GM12878 (cell line): ENCODE measurements at places on chromosomes 3 and 15.

GRCh38 chr3:73622091-73622805, 2.5 kb downstream of the PDZRN3 start:
- no peak for DNase-seq

DNA sequence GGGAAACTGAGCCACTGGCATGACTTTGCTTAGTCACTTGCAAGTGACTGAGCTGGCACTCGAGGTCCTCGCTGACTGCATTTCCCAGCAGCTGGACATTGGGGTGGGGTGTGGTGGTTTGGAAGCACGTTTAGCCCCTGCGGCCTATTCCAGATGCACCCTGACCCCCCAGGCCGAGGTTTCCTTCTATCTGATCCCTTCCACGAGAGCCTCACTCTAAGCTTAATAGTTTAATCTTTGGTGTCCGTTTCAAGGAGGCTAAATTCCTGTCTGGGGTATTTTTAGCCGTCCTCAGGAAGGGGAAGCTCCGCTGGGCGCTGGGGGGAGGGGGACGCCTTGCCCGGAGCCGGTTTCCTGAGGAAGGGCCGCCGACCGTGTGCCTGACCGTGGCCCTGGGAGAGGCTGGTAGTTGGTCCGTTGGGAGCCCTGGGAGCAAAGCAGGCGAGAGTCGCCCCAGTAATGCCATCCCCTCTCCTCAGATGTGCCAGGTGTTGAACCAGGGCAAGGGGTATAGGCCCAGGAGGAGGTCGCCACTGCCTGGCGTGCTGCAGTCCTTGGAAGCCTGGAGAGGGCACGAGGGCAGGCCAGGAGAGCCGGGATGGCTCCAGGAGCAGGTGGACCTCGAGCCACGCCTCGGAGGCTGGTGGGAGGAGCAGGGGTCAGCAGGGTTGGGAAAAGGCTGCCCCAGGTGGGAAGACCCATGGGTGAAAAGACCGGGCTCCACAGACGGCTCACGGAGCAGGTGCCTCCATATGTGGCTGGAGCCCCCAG, 37.2 kb downstream of the IDH2 start:
- no peak for DNase-seq

GRCh38 chr3:132593241-132593946, 3.7 kb upstream of the ACKR4 start:
- no peak for DNase-seq

GRCh38 chr3:11567516-11568467, 75.9 kb downstream of the VGLL4 start:
- DNase-seq = no peak

GRCh38 chr15:27864719-27865118, 234.4 kb downstream of the OCA2 start:
- no peak for DNase-seq

GRCh38 chr15:63986751-63987341, 59.4 kb downstream of the DAPK2 start:
- peak; percentile 96 for DNase-seq

GRCh38 chr15:46496491-46497115, 861.8 kb downstream of the SQOR start:
- no peak for DNase-seq
